ENCODE measurements at places on chromosomes 7 and 10.
A peak's percentile ranks its signal among the peaks of the same experiment; 100 is the strongest.

GRCh38 chr10:71423901-71424300 is 27.2 kb downstream of the CDH23 start:
- no peak for DNase-seq

GRCh38 chr7:17055596-17055995 is 173.8 kb upstream of the AGR3 start:
- DNase-seq = no peak

- no peak for DNase-seq
Measured at GRCh38 chr10:30068492-30069223, 9.3 kb upstream of the JCAD start.

DNA sequence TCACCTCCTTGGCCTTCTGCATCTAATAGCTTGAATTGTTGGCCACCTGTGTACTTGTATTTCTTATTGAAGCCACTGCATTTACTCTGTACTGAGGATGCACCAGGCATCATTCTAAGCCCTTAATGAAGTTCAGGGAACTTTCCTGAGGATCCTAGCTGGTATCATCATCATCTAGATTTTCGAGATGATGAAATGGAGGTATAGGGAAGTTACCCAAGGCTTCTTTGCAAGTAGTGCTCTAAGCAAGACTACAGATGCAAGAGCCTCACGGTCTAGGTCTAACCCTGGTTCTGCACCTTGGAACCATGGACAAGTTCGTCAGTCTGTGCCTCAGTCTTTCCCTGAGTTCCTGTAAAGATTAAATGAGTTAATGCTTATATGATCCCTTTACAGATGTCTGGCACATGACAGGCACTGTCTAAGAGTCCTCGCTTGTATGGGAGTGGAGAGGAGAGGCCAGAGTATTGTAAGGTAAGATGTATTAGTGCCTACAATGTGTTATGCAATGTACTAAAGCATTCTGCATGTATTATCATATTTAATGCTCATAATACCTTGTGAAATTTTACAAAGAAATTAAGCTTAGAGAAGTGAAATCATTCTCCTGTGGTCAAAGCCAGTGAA is 145.1 kb downstream of the KCNMA1 start:
- DNase-seq = no peak

DNA sequence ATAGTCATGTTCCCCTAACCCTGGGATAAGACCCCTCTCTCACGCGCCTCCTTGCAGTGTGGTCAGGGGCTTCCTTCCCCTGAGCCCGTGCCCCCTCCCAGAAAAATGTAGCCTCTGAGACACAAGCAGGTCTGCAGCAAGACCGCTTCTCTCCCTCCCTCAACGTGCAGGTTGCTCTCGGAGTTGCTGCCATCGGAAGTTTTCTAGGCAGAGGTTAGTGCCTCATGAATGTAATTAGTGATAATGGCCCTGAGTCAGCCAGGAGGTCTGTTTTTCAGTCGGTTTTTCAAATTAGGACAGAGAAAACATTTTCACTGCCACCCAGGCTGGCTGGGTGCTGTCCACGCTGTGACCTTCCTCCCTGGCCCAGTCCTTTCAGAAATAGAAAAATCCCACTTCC is 43.2 kb upstream of the PRLHR start:
- no peak for DNase-seq

- DNase-seq = no peak
Measured at GRCh38 chr10:132595021-132595420, 57.4 kb downstream of the INPP5A start.

DNA sequence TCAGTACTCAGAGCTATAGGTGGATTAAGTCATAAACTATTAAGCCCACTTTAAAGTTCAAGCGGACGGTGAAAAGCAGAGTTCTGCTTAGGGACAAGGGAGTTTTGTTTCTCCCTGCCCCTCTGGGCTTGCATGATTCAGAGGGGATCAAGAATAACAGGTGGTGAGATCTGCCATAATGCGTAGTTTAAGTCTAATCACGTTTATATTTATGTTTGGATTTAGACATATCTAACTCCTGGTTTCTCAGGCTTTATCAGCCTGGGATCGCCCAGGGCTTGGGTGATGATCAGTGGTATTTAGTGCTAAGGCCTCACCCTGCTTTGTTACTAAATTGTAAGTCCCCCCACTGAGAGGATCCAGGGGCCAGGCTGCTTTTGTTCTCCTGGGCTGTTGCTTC is 335.4 kb upstream of the NRP1 start:
- DNase-seq = no peak

GRCh38 chr7:129041142-129042085 is 13.5 kb downstream of the TNPO3 start:
- no peak for DNase-seq

GRCh38 chr10:132434405-132435005 is 37.5 kb downstream of the PWWP2B start:
- no peak for DNase-seq

GRCh38 chr10:50558371-50558770 is 65.4 kb downstream of the SGMS1 start:
- no peak for DNase-seq

- DNase-seq = no peak
Measured at GRCh38 chr7:54664235-54665228, 94.5 kb downstream of the SEC61G start.

GRCh38 chr7:139697056-139697455 is 80.7 kb downstream of the HIPK2 start:
- DNase-seq = no peak

DNA sequence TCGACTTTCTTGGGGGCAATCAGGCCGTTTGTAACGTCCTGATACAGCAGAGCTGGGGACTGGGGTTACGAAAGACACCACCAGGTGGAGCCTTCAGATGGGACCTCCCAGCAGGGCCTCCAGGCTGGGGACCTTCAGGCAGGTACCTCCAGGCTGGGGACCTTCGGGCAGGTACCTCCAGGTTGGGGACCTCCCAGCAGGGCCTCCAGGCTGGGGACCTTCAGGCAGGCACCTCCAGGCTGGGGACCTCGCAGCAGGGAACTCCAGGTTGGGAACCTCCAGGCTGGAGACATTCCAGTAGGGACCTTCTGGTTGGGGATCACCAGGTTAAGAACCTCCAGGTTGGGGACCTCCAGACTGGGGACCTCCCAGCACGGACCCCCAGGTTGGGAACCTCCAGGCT is 23.5 kb upstream of the GPR146 start:
- DNase-seq = no peak

- DNase-seq = no peak
Measured at GRCh38 chr10:50333872-50334271, 82.6 kb upstream of the ASAH2 start.

DNA sequence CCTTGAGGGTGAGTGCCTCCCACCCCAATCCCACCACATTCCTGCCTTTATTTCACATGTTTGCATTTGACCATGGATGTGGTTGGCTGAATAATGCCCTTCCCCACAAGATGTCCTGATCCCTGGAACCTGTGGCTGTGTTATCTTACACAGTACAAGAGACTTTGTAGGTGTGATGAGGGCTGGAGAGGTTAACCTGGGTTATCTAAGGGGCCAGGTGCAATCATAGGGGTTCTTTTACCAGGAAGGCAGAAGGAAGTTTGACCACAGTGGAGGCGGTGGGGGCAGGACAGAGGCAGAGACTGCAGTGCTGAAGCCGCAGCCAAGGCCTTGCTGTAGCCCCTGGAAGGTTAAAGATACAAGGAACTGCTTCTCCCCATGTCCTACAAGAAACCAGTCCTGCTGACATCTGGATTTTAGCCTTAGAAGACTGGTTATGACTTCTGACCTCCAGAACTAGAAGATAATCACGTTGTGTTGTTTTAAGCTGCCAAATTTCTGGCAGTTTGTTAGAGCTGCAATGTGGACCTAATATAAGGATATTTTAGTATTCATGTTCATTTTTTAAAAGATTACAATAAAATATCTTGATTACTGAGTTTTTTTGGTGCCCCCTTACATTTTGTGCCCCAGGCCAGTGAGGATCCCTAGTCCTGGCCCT is 136.6 kb downstream of the ARHGAP22 start:
- no peak for DNase-seq

DNA sequence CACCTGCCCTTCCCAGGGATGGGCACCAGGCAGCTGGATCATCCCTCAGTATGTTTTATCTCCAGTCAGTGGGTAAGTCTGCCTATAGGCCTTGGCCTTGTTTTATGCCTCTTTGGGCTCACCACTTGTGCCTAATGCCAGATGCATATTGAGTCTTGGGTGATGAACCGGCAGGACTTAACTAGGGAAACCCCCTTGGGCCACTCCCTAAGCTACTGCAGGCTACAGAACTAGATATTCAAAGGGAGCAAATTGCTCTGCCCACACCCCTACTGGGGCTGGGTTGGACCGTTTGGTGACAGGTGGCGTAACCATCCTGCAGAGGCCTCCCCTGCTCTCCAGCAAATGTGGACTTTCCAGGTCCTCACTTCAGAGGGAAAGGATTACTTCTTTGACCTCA is 115.7 kb upstream of the GDF10 start:
- DNase-seq = no peak

DNA sequence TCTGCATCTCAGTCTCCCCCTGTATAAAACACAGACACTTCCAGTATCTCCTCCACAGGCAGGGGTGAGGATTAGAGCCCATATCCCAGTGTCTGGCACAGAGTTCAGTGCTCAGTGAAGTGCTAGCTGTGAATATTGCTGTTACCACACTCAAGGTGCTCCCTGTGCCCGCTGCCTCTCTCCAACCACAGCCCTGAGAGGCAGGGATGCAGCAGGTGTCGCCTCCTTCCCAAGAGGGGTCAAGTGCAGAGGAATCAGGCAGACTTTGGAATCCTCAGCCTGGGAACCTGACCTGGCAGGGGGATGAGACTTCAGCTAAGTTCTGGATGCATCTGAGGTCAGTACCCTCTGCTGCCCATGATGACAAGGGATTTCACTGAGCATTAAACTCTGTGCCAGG is 163.1 kb downstream of the GFRA1 start:
- no peak for DNase-seq

GRCh38 chr10:4885162-4885561 is 59.2 kb downstream of the AKR1E2 start:
- no peak for DNase-seq

DNA sequence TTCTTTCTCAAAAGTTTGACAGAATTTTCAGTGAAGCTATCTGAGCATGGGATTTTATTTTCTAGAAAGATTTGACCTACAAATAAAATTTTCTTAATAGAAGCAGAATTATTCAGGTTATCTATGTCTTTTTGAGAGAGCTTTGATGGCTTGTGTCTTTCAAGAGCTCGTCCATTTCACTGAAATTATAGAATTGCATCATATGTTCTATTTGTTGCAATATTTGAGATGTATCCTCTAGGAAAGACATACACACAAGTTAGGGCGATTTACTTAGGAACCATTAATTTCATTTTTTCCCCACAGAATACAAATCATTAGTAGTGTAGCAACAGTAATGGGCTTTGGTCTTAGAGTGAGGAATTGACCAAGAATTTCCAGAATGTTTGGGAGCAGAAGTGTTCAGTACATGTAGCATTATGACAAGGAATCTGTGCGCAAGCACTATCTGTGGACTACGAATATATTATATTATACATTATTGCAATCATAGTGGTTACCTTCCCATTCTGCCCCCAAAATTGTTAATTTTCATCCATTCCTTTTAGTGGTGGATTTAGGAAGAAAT is 12.8 kb upstream of the COL17A1 start:
- no peak for DNase-seq

GRCh38 chr10:79400146-79401004 is 45.0 kb downstream of the ZCCHC24 start:
- DNase-seq = peak; percentile 13

GRCh38 chr7:2243458-2243857 is 1.4 kb downstream of the NUDT1 start:
- DNase-seq = no peak

DNA sequence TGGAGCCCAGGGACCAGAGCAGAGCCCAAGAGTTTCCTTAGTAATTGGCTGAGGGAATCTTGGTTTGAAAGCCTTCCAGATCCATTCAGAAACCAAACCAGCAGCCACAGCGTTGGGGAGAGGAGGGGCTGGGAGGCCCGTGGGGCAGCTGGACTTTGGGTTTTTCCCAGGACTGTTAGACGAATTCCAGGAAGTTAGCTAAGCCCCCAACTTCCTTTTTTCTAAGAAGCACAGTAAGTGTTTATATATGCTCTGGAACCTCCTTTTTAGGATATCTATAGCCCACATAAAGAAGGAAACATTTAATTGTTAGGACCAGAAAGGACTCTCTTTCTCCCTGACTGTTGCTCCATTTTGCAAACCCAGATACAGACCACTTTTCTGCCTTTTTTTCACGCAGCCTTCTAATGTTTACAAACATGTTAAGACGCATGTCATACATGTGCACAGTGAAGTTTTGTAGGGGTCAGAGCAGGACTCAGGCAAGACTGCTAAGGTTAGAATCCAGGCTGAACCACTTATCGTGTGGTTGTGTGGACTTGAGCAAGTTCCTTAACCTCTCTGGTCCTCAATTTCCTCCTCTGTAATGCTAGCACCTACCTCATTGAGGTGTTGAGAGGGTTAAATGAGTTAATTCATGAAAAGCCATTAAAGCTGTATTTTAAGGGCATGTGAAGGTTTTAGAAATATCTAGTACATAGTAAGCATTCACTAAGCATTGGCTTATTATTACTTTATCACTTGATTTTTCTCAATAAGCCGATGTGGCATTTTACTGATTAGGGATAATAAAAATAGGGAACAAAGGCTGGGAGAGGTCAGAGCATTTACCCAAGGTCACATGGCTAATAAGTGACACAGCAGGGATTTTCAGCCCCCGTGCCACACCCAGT is 42.4 kb downstream of the TBATA start:
- DNase-seq = no peak

- no peak for DNase-seq
Measured at GRCh38 chr10:99532687-99533495, at the start of gene NKX2-3. NKX2-3 (plus strand) TSS chr10:99532942; CDS start chr10:99533132, 190 bp downstream.

DNA sequence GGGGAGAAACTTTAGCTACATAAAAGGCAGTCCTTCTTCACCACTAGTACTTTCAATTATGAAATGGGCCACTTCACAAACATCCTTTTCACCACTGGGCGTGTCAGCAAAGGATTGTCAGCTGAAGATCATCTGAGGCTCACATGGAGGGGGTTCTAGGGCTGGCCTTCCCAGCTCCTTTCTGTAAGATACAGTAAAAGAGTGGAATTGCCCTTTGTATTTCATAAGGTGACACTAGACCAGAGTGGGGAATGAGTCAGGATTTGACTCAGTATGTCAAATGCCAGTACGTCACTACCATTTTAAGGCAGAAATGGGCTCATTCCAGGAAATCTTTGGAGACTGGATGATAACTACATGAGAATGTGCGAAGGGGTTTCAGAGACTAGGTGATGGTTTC is 21.2 kb upstream of the BLOC1S2 start:
- DNase-seq = no peak

- no peak for DNase-seq
Measured at GRCh38 chr7:22563621-22564241, 63.7 kb upstream of the STEAP1B start.

Data from keratinocyte (primary cell).